Iris pigment epithelial cell (primary cell): ENCODE measurements at places on chromosomes 2 and 18.

GRCh38 chr2:98461498-98462049, 16.9 kb downstream of the INPP4A start:
- no peak for DNase-seq

GRCh38 chr2:189287982-189288521, 108.5 kb upstream of the COL5A2 start:
- DNase-seq: peak; percentile 91

- no peak for DNase-seq
These were observed 30.2 kb downstream of the CAPN13 start for GRCh38 chr2:30776831-30777635.

- no peak for DNase-seq
These were observed 90.3 kb downstream of the RTP5 start for GRCh38 chr2:241959751-241960269.

GRCh38 chr2:236511266-236511665, 58.4 kb upstream of the ACKR3 start:
- no peak for DNase-seq

DNA sequence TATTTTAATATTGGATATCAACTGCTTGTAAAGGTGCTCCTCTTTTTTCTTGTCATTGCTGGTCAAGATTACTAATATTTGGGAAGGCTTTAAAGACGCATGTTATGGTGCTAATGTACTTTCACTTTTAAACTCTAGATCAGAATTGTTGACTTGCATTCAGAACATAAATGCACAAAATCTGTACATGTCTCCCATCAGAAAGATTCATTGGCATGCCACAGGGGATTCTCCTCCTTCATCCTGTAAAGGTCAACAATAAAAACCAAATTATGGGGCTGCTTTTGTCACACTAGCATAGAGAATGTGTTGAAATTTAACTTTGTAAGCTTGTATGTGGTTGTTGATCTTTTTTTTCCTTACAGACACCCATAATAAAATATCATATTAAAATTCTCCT, 38.2 kb downstream of the COL3A1 start:
- DNase-seq: no peak

- no peak for DNase-seq
These were observed 5.3 kb downstream of the RNF138 start for GRCh38 chr18:32096946-32097345.

DNA sequence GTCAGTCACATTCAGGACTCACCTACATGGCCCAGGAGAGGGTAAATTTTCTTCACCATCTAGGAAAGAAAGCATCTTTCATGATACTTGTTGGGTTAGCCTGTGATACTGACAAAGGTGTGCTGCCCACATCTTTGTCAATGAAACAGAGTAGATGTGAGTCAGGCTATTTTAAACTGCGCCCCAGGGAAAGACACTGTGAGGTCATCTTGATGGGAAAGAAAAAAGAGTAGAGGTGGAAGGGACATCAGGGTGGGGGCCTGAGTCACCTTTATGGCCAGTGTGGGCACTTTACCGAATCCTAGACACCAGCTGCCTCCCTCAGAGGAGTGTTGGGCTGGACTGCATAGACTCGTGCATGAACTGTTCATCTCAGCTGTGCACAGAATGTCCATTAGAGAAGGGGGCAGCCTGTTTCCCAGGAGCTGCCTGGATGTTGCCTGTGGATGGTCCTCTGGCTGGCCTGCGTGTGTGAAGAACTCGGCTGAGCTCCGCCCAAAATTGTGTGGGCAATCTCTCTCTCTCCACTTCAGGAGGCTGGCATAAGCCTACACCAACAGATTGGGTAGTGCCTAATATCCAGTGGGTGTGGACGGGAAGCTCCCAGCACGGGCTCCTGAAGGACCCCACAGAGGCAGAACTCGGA, 278.7 kb upstream of the PXDN start:
- DNase-seq: no peak

- DNase-seq: no peak
These were observed 107.7 kb downstream of the ICA1L start for GRCh38 chr2:202763916-202764315.

DNA sequence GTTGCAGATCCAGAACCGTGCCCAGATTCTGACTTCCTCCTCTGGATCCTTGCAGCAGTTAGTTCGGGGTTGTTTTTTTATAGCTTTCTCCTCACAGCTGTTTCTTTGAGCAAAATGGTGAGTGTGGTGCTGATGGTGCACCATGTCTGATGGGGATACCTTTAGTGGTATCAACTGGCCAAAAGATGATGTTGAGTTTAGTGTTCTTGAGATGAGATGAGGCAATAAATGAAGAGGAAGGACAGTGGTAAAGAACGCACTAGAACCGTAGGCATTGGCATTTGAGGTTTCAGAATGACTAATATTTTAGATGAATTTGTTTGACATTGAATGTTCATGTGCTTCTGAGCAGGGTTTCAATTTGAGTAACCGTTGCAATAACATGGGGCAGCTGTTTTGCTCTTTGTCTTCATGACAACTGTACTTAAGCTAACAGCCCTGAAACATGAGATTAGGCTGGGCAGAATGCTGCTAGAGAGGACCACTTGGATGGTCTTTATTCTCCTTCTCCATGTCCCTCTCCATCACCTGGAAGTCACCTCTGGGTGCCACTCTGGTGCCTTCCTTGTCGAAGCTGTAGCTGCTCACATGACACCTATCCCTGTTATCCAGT, 3.9 kb downstream of the CTLA4 start:
- DNase-seq: no peak

DNA sequence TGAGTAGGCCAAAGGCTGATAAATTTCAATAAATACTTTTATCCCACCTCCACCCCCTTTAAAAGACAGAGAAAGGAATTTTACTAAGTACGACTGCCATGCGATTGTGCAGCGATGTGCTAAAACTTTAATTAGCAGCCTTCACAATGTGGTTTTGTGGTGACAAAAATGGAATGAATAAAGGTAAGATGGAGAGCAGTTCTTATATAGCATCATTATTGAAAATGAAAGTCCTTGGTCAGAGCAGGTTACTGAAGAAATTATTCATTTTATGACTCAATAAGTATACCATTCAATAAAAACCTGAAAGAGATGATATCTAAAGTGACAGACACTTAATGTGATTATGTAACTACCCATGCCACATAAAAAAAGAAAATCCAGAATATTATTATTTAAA, 33.2 kb upstream of the MTIF2 start:
- DNase-seq: no peak

DNA sequence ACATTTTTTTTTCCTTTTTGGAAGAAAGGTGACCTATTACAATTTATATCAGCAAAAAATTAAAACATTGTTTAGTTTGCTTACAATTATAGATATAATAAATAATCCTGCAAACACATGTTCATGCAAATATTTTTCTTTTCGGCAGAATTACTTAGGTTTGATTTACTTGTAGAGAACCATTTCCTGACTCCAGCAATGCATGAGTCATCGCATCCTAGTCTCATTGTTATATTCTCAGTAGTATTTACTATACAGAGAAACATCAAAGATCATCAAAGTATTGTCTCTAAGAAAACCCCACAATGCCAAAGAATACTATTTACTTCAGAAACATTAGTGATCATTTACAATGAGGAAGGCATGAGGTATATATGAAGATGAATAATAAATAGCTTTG, 40.4 kb upstream of the MTIF2 start:
- peak; percentile 75 for DNase-seq

DNA sequence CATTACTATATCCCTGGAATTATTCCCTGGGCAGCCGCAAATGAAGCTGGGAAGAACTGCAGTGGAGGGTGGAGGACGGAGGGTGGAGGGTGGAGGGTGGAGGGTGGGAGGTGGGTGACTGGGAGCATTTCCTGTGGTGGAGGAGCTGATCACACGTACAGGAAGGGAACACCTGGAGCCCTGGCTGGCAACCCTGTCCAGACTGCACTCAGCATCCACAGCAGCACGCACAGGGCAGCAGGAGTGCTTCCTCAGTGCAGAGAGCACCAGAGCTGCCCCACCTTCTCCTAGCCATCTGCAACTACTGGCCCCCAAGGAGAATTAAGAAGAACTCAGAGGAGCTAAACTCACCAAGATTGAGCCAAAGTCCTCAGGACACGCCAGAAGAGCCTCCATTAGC, 249.9 kb downstream of the EIPR1 start:
- no peak for DNase-seq

- peak; percentile 34 for DNase-seq
These were observed 49.8 kb downstream of the FBLN7 start for GRCh38 chr2:112187805-112188596.

- DNase-seq: no peak
These were observed 577 bp upstream of the GLI2 start for GRCh38 chr2:120734930-120735651.

- DNase-seq: no peak
These were observed 5.3 kb upstream of the SNRNP27 start for GRCh38 chr2:69888451-69888850.

GRCh38 chr18:32437100-32437834, 33.4 kb downstream of the GAREM1 start:
- DNase-seq: no peak

DNA sequence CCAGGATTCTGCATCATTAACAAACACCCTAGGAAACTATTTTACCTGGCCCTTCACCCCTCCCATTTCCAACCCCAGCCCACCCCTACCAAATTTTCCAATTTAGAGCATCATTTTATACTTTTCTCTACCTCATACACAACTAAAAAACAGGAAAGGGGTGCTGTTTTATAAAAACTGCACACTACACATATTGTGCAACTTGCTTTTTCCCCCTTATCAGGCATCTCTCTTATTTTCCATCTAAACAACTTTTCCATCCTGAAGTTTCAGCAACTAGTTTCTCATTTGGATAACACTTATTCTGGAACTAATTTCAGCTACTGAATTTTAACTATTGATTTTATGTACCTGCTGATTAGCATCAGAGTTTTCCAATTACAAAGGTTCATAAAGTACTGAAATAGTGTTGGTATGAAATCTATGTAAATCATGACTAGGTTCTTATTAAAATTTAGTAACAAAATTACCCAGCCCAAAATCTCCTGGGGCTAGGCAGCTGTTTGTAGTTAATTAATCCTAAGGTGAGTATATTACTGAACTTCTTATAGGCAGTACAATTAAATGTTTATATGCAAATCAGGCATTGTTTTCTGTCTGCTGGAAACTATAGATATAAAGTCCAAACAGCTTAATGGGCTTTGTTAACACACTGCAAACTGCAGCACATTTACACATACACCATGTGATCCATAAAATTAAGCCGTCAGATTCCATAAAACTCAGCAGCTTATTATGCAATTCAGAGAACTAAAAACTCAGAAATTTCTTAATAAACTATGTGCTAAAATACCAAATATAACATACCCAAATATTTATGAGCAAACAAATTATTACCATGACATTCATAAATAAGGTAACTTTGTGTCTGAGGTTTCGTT, 7.9 kb downstream of the SF3B1 start:
- no peak for DNase-seq

GRCh38 chr2:14677039-14677438, 44.5 kb downstream of the LRATD1 start:
- no peak for DNase-seq

DNA sequence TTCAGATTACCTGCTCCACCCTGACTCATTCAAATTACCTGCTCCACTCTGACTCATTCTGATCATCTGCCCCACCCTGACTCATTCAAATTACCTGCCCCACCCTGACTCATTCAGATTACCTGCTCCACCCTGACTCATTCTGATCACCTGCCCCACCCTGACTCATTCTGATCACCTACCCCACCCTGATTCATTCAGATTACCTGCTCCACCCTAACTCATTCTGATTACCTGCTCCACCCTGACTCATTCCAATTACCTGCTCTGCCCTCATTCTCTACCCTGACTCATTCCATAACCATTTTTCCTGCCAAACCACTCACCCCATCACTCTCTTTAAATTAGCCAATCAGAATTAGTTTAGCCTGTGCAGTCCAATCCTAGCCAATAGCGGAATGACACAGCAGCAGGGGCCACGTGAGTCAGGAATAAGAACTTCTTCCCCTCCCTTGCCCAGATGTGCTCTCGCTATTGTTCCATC, 26.2 kb downstream of the CFAP53 start:
- peak; percentile 15 for DNase-seq

- DNase-seq: no peak
These were observed 167.4 kb upstream of the GATA6 start for GRCh38 chr18:22001912-22002487.

- DNase-seq: no peak
These were observed 40.8 kb downstream of the MAP3K2 start for GRCh38 chr2:127347015-127347414.

- DNase-seq: peak; percentile 94
These were observed 99.5 kb upstream of the AGAP1 start for GRCh38 chr2:235394278-235394828.

GRCh38 chr2:61713457-61713856, 140.4 kb downstream of the FAM161A start:
- DNase-seq: no peak

- no peak for DNase-seq
These were observed 56.2 kb downstream of the WDSUB1 start for GRCh38 chr2:159230145-159230877.

- DNase-seq: no peak
These were observed 54.3 kb downstream of the ITGA6 start for GRCh38 chr2:172481507-172482262.

GRCh38 chr18:23690505-23691068, 1.3 kb downstream of the LAMA3 start:
- no peak for DNase-seq

- no peak for DNase-seq
These were observed 159.6 kb upstream of the SIX2 start for GRCh38 chr2:45168711-45169338.

- DNase-seq: peak; percentile 34
These were observed 688 bp downstream of the CDH20 start for GRCh38 chr18:61333746-61334490.

DNA sequence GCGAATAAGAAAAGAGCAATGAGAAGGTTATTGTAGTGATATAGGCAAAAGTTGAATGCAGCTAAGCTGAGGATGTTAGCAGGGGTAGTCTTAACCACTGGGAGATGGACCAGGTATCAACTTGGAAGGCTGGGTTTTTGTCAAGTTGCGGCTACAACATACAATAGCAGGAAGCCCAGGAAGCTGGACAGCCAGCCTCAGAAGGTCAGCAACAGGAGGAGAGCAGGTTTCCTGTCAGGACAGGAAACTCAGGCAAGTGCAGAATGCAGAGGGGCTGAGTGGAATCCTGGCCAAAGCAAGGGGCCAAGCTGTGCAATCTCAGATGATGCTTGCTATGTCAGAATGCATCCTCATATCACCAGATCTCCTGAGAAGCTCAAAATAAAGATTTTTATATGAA, 530.0 kb upstream of the ID2 start:
- DNase-seq: no peak
